ENCODE measurements at places on chromosomes 7 and 10.

- DNase-seq = no peak
These were observed 200.3 kb upstream of the PCLO start for GRCh38 chr7:83362871-83363550.

GRCh38 chr7:47254081-47254977 is 327.6 kb downstream of the TNS3 start:
- no peak for DNase-seq

- no peak for DNase-seq
These were observed 28.8 kb downstream of the ENO4 start for GRCh38 chr10:116878123-116878522.

- DNase-seq = no peak
These were observed 31.6 kb downstream of the CCDC3 start for GRCh38 chr10:12969951-12970350.

DNA sequence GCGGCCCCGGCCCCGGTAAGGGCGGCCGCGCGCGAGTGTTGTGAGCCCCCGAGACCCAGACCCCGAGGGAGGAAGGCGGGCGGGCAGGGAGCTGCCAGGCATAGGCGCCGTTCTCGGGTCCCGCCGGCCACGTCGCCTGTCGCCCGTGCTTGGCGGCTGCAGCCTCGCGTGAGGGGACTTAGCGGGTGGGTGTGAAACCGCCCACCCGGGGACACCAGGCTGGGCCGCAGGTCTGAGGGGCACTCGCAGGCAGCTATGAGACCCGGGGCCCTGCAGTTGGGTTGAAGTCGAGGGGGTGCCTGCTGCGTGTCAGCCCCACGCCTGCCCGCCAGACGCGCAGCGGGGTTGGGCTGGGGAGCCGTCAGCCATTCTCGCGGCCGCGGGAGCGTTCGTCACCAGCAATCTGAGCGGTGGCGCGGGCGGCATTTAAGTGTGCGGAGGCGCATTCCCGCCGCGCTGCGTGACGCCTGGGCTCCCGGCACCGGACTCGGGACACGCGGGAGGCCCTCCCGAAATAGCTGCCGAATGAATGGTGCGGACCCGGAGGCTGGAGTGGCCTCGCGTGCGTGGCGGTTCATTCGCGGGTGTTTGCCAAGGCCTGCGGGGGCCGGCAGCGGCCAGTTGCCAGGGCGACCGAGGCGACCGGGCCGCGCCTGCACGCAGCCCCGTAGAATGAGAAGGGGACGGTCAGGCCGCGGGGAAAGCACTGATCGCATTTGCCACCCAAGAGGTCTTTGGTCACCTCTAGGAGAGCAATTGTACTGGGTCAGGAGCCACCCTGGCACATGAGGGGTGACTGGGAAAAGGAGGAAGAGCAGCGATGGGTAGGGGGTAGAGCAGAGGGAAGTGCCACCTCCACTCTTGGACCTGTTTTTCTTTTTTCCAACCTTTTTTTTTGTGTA is 750 bp downstream of the ZNF398 start:
- peak; percentile 24 for DNase-seq

DNA sequence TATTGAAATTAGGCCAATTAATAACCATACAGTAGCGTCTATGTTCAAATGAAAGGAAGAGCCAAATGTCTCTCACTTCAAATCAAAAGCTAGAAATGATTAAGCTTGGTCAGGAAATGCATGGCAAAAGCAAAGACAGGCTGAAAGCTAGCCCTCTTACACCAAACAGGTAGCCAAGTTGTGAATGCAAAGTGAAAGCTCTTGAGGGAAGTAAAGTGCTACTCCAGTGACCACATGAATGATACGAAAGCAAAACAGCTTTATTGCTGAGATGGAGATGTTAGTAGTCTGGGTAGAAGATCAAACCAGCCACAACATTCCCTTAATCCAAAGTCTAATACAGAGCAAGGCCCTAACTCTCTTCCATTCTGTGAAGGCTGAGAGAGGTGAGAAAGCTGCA is 123.8 kb downstream of the TEX36 start:
- no peak for DNase-seq

- no peak for DNase-seq
These were observed 83.1 kb upstream of the PIK3CG start for GRCh38 chr7:106781828-106782544.

DNA sequence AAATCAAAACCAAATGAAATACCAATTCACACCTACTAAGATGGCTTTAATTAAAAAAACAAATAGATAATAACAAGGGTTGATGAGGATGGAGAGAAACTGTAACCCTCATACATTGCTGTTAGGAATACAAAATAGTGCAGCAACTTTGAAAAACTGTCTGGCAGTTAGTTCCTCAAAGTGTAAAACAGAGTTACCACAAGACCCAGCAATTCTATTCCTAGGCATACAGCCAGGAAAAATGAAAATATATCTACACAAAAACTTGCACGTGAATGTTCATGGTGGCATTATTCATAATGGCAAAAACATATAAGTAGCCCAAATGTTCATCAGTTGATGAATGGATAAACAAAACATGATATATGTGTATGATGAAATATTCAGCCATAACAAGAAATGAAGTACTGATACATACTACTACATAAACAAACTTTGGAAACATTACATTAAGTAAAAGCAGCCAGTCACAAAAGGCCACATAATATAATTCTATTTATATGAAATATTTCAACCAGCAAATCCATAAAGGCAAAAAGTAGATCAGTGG is 83.5 kb downstream of the BRAF start:
- no peak for DNase-seq

DNA sequence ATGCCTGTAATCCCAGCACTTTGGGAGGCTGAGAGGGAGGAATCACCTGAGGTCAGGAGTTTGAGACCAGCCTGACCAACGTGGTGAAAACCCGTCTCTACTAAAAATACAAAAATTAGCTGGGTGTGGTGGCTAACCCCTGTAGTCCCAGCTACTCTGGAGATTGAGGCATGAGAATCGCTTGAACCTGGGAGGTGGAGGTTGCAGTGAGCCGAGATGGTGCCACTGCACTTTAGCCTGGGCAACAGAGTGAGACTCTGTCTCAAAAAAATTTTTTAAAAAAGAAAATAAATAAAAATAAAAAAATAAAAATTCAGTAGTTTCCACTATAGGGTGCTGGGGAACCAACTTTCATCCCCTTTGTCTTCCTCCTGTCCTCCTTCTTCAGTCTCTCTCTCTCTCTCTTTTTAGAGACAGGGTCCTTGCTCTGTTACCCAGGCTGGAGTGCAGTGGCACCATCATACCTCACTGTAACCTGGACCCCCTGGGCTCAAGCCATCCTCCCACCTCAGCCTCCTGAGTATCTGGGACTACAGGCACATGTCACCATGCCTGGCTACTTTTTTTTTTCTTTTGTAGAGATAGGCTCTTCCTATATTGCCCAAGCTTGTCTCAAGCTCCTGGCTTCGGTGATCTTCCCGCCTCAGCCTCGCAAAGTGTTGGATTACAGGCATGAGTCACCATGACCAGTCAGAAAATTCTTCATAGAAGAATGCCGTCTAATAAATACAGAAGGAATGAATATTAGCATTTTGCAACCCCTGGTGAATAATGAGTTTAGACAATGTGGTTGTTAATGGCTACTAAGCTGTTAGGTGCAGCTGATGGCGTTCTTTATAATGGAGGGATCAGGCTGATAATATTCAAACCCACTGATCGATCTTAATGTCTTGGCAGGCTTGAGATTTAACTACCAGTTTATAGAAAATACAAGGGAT is 20.6 kb downstream of the RBM20 start:
- no peak for DNase-seq

DNA sequence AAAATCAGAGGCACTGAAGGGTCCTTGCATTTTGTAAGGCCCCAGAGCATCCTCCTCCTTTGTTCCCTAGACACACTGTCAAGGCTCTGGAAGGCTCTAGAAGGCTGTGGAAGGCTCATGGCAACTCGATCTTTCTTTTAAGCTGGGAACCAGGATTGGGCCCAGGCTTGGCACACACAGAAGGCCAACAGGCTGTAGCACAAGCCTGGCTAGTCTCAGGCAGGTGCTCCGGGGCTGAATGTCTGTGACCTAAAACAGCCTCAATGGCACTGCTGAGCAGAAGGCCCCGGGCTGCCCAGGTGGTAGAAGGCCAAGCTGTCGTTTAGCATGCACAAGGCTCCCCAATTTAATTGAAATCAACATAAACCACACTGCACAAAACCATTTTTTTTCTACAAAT is 55.7 kb downstream of the PRKAG2 start:
- no peak for DNase-seq

- DNase-seq = no peak
These were observed 19.6 kb upstream of the GTPBP4 start for GRCh38 chr10:968546-969199.

- no peak for DNase-seq
These were observed 584.6 kb downstream of the CNTNAP2 start for GRCh38 chr7:146701166-146701565.

DNA sequence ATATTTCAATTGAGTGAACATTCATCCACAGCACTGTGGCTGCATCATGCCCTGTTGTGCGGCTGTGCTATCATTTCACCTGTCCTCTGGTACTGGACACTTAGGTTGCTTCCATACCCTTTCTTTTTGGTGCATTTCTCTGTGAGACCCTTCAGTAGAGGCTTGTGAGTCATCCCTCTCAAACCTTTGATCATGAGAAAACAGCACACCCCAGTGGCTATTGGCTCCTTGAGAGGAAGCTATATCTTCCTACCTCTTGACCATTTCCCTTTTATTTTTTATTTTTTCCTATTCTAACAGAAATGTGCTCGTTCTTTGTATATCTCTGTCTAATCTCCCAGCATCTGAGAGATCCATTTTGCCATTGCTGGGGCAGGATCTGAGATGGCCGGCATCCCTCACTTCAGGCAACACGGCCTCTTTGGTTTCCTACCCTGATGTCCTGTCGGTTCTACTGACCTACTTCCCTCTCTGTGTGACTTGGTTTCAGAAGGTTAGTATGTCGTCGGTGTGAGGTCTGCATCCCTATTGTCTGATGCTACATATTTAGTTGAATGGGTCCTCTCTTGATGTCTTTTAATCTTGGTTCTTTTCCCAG is 23.8 kb upstream of the PIK3AP1 start:
- no peak for DNase-seq

- no peak for DNase-seq
These were observed 83.6 kb downstream of the HTR5A start for GRCh38 chr7:155153676-155154075.

- no peak for DNase-seq
These were observed 46.3 kb upstream of the ELFN1 start for GRCh38 chr7:1623810-1624209.

DNA sequence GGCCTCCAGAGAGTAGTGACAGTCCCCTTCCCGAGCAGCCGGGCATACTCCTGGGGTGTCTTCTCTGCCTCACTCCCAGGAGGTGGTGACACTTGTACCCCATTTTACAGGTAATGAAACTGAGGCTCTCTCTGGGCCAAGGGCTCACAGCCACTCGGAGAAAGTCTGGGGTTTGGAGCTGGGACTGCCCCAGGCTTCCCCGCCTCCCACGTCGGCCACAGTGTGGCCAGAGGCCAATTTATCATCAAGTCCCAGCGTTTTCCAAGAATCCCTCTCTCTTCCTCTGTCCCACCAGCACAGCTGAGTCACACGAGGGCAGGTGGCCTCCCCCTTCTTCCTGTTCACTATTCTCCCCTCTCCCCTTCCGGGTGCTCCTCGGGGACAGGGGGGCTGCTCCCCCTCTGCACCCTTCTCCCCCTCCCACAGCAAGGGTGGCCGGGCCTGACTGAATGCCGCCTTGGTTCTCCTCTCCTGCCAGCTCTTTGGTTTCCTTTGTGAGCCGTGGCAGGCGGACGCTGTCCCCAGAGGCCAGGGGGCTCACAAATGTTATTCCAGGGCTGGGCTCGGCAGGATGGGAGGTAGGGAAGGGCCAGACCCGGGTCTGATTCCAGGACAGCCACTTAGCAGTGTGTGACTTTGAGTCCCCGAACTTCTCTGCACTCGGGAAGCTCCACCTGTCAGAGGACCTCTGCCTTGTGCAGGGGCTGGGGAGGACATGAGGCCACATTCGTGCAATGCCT is 17.7 kb downstream of the CLIP2 start:
- DNase-seq = no peak

DNA sequence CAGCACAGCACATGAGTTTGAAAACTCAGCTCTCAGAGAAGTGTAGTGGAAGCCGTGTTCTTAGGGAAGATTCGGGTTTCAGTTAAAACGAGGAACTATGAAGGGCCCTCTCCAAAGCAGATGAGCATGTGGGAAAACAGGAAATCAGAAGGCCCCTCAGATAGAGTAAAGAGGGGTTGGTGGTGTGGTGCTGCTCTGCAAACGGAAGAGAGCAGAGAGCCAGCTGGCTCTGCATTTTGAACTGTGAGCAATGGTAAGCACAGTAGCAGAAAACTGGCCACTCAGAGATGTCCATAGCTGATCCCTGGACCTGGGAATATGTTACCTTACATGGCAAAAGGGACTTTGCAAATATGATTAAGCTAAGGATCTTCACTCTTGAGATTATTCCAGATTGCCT is 27.9 kb upstream of the CUL1 start:
- DNase-seq = no peak

- DNase-seq = no peak
These were observed 6.0 kb upstream of the ELFN1 start for GRCh38 chr7:1663857-1664651.

- DNase-seq = no peak
These were observed 8.8 kb upstream of the STEAP4 start for GRCh38 chr7:88315522-88315921.

GRCh38 chr7:155203059-155203881 is 94.4 kb upstream of the INSIG1 start:
- no peak for DNase-seq

- DNase-seq = no peak
These were observed 52.0 kb upstream of the FIGNL1 start for GRCh38 chr7:50502001-50502684.

GRCh38 chr10:103333934-103334520 is 16.9 kb downstream of the PCGF6 start:
- DNase-seq = no peak

- no peak for DNase-seq
These were observed 158.4 kb upstream of the SH2B2 start for GRCh38 chr7:102128303-102128702.

DNA sequence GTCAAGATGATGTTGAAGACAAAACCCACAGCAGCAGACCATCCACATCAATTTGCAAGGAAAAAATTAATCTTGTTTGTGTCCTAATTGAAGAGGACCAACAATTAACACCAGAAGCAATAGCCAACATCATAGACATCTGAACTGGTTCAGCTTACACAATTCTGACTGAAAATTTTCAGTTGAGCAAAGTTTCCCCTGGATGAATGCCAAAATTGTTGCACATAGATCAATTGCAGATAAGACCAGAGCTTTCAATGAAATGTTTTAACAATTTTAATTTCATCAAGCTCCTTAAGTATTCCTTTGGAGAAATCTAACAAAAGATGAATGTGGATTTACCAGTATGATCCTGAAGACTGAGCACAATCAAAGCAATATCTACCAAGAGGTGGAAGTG is 168.6 kb downstream of the CTNNA3 start:
- no peak for DNase-seq

DNA sequence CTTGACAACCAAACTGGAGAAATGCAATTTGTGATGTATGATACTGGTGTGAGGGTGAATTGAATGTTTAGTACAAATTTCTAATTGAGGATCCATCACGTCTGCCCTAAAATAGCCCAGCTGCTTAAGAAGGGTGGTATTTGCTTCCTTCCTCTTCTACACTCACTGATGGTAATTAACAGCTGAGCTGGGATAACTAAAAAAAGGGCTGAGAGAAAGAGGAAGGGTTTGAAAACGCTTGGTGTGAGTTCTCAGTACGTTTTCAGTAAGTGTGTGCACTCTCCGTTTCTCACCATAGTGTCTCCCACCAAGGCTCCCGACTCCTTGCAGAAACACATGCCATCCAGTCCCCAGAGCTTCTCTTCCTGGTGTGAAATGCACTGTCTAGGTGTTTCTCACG is 54.3 kb downstream of the MAP3K8 start:
- DNase-seq = no peak

GRCh38 chr10:121510201-121510771 is 88.0 kb downstream of the FGFR2 start:
- no peak for DNase-seq
